ENCODE measurements at places on chromosomes 6 and 20. TPM values are rescaled to one million over a fixed set of nuclear protein-coding genes. Genes with fewer than 3 reads are reported as not detected.

TRIM27 gene
- total RNA-seq = 58.3 TPM

POPDC3 gene
- total RNA-seq = 2.1 TPM

ENPP3 gene
- total RNA-seq = not detected

OPRL1 gene
- 2.1 TPM for total RNA-seq

CCN6 gene
- total RNA-seq = not detected

TRIM31 gene
- total RNA-seq = not detected

GRCh38 chr6:39263303-39264037 is 34.2 kb upstream of the KCNK5 start:
- no peak overlapping the region for H3K27ac ChIP-seq
- no peaks in the 10 kb centered on the region for H3K36me3 ChIP-seq
- no peaks in the 10 kb centered on the region for H3K4me1 ChIP-seq
- peaks cover 4% of the 10 kb centered on the region for H3K27me3 ChIP-seq
- DNase-seq = no peak

GRCh38 chr6:37459981-37460800 is 27.2 kb downstream of the CMTR1 start:
- no peak for DNase-seq
- H3K27ac ChIP-seq = no peak overlapping the region
- no peaks in the 10 kb centered on the region for H3K4me1 ChIP-seq
- H3K36me3 ChIP-seq = peaks cover 40% of the 10 kb centered on the region

DNA sequence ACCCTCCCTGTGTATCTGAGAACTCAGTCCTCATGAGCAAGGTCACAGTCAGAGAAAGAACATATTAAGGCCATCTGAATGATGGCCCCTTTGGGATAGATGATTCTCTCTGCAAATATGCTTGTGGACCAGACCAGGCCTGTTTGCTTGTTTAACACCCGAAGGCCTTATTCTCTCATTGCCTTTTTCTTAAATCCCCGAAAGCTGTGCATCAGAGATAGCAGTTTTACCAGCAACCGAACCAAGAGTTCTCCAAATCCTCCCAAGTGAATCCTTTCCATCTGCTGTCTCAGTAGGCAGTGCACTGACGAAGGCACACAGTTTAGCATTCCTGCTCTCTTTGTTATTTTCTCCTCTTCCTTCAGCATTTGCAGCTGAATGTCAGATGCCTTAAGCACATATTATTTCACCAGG is 79.8 kb downstream of the TRMT6 start:
- no peak for DNase-seq
- no peak overlapping the region for H3K27ac ChIP-seq

DNA sequence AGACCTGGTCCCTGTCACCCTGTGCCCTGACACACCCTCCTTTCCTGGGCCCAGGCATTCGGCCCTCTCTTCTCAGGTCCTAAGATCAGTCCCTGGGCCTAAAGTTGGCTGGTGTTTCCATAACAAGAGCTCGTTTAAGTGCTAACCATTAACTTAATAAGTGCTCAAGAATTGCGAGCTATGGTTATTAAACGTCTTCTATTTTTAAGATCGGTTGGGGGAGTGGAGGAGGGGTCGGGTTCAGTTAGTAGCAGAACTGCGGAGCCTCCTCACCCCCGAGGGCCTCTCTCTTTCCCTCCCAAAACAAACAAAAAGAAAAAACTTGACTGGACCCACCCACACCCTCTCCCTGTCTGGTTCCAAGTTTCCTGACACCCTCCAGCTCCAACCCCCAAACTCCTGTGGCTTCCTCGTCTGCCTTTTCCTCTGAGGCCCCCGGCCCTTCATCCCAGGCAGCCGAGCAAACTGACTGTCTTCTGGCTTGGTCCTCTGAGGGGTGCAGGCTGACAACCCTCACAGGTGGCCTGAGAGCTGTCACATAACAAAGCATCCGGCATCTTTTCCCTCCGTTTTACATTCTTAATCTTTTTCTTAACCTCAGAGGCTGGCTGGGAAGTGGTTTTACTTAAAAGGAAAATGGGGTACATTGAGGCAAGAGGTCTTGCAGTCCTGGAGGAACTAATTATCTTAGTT is 2.0 kb downstream of the STK35 start:
- H3K4me1 ChIP-seq = peaks cover 40% of the 10 kb centered on the region
- peaks cover 2% of the 10 kb centered on the region for H3K27me3 ChIP-seq
- peaks cover 9% of the 10 kb centered on the region for H3K36me3 ChIP-seq
- peak overlapping the region; percentile 95 for H3K4me3 ChIP-seq

GRCh38 chr20:39010496-39010895 is 48.4 kb downstream of the DHX35 start:
- no peaks in the 10 kb centered on the region for H3K27me3 ChIP-seq
- no peak overlapping the region for H3K4me3 ChIP-seq
- no peak for DNase-seq
- no peak overlapping the region for H3K27ac ChIP-seq
- no peaks in the 10 kb centered on the region for H3K4me1 ChIP-seq

- H3K36me3 ChIP-seq = no peaks in the 10 kb centered on the region
- H3K27me3 ChIP-seq = no peaks in the 10 kb centered on the region
- no peak overlapping the region for H3K27ac ChIP-seq
- no peak for DNase-seq
- peaks cover 8% of the 10 kb centered on the region for H3K4me1 ChIP-seq
- H3K4me3 ChIP-seq = no peak overlapping the region
Measured at GRCh38 chr6:158860279-158860865, 41.2 kb upstream of the EZR start.

- no peaks in the 10 kb centered on the region for H3K27me3 ChIP-seq
- no peak for DNase-seq
- no peak overlapping the region for H3K27ac ChIP-seq
Measured at GRCh38 chr6:30926644-30927043, 5.3 kb downstream of the SFTA2 start.

GRCh38 chr6:137095651-137096238 is 51.0 kb upstream of the IL20RA start:
- H3K4me3 ChIP-seq = no peak overlapping the region
- H3K27ac ChIP-seq = no peak overlapping the region
- DNase-seq = no peak
- H3K36me3 ChIP-seq = no peaks in the 10 kb centered on the region

DNA sequence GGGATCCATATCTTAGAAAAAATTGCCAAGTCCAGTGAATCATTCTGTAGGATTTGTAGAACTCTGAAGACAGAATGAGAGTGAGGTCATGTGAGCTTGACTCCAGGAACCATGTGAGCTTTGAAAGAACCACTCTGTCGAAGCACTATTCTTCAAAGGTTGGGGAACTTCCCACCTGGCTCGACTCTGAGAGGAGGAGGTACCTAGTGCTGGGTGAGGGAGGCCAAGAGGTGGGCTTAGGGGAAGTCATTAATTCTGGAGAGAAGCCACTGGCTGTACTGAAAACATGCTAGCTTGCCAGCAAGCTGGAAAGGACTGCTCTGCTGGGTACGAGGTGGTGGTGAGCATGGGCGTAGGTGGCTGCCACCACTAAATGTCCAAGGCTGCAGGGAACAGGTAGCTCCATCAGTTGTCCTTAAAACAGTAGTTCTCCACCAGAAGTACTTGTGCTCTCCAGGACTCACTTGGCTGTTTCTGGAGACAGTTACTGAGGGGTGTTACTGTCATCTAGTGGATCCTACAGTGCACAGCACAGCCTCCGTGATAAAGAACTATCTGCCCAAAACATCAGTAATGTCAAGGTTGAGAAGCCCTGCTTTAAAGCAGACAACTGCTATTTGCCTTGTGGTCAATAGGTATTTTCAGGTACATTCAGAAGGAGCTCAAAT is 34.7 kb upstream of the SYNJ2 start:
- H3K27ac ChIP-seq = no peak overlapping the region
- H3K36me3 ChIP-seq = peaks cover 70% of the 10 kb centered on the region
- H3K4me1 ChIP-seq = no peaks in the 10 kb centered on the region
- H3K4me3 ChIP-seq = no peak overlapping the region
- no peak for DNase-seq

- peaks cover 14% of the 10 kb centered on the region for H3K4me1 ChIP-seq
- no peaks in the 10 kb centered on the region for H3K36me3 ChIP-seq
- H3K27ac ChIP-seq = no peak overlapping the region
- H3K27me3 ChIP-seq = no peaks in the 10 kb centered on the region
- no peak for DNase-seq
Measured at GRCh38 chr6:119445666-119446065, 96.1 kb upstream of the MAN1A1 start.

DNA sequence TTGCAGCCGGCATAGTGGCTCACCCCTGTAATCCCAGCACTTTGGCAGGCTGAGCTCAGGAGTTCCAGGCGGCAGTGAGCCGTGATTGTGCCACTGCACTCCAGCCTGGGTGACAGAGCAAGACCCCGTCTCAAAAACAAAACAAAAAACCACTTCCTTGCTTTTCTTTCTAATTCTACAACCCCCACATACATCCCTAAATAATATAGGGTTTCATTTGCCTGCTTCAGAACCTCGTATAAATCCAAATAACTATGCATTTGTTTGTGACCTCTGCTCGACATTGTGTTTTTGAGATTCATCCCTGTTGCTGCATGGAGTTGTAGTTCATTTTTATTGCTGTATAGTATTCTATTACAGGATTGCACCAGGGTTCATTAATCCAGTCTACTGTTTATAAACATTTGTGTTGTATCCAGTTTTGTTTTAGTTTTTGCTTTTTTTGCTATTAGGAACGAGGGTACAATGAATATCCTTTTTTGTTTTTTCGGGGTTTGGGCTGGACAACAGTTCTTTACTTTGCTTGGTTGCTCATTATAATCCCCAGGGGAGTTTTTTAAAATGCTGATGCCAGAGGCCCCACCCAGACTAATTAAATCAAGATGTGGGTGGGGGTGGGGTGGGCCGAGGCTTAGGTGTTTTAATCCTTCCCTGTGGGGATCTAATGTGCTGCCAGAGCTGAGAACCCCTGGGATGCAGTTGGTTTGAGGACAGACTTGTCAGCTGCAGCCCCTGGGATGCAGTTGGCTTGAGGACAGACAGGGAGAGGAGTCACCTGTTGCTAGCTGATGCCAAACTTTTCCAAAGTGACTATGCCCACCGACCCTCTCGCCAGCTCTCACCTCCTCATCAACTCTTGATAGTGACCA is 2.4 kb upstream of the SNAI1 start:
- H3K27me3 ChIP-seq = no peaks in the 10 kb centered on the region
- peaks cover 40% of the 10 kb centered on the region for H3K4me1 ChIP-seq
- no peak for DNase-seq
- H3K4me3 ChIP-seq = no peak overlapping the region
- H3K27ac ChIP-seq = no peak overlapping the region
- peaks cover 14% of the 10 kb centered on the region for H3K36me3 ChIP-seq

- H3K4me1 ChIP-seq = peaks cover 26% of the 10 kb centered on the region
- H3K4me3 ChIP-seq = no peak overlapping the region
- no peaks in the 10 kb centered on the region for H3K27me3 ChIP-seq
- no peak overlapping the region for H3K27ac ChIP-seq
- H3K36me3 ChIP-seq = no peaks in the 10 kb centered on the region
- DNase-seq = no peak
Measured at GRCh38 chr6:124026694-124027093, 223.0 kb downstream of the NKAIN2 start.

DNA sequence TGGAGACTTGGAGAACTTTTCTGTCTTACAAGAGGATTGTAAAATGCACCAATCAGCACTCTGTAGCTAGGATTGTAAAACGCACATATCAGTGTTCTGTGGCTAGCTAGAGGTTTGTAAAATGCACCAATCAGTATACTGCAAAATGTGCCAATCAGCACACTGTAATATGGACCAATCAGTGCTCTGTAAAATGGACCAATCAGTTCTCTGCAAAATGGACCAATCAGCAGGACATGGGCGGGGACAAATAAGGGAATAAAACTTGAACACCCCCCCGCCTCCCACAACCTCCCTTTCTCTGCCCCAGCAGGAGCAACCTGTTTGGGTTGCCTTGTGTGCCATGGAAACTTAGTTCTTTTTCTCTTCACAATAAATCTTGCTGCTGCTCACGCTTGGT is 12.8 kb upstream of the RPS10 start:
- no peak for DNase-seq
- no peaks in the 10 kb centered on the region for H3K4me1 ChIP-seq
- no peak overlapping the region for H3K27ac ChIP-seq
- H3K36me3 ChIP-seq = peaks cover 3% of the 10 kb centered on the region
- no peak overlapping the region for H3K4me3 ChIP-seq

All from osteocyte (in vitro differentiated cells).